ENCODE measurements at places on chromosomes 16 and 17.
A peak's percentile ranks its signal among the peaks of the same experiment; 100 is the strongest.

DNA sequence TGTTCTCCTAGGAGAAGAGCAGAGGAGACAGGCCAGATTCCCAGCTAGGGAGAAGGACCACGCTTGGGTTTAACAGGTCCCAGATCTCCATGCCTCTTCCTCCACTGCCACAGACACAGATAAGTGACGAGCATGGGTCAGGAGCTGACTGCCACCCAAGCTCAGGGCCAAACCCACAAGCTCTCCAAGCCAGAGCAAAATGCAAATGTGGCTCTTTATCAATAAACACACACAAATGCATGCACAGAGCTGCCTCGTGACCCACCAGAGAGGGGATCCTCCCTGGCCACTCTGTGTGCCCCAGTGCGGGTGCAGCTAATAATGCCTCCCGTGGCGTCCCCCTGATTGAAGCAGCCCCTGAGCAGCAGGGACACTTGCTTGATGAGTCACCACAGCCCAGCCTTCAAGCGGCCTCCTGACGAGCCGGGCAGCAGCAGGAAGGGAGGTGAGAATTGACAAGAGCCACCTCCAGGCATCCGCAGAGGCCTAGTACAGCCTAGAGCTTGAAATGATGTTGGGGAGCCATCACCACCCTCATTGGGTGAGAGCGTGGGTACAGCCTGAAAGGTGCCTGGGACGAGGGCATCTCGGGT, 143.9 kb downstream of the CCDC182 start:
- DNase-seq = no peak

DNA sequence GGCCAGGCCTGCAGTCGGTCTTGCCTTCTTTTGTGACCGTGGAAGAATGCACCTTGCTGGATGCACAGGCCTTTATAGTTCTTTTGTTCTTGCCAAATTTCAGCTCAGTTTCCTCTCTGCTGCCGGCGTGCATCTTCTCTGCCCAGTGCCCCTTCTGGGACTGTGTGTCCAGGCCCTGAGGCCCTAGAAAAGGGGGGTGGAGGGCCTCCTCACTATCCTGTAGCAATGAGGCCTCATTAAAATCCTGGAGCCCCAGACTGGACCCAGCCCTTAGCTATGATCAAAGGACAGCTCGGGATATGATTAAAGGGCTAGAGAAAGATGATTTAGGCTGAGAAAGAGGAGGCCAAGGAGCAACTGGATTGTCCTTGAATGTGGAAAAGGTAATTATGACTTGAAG, 229.8 kb downstream of the SEC14L1 start:
- no peak for DNase-seq

- DNase-seq = no peak
Observed at GRCh38 chr17:22310717-22311686, 618.7 kb downstream of the KCNJ18 start.

GRCh38 chr17:77708936-77709335, 249.6 kb upstream of the TNRC6C start:
- DNase-seq = no peak

DNA sequence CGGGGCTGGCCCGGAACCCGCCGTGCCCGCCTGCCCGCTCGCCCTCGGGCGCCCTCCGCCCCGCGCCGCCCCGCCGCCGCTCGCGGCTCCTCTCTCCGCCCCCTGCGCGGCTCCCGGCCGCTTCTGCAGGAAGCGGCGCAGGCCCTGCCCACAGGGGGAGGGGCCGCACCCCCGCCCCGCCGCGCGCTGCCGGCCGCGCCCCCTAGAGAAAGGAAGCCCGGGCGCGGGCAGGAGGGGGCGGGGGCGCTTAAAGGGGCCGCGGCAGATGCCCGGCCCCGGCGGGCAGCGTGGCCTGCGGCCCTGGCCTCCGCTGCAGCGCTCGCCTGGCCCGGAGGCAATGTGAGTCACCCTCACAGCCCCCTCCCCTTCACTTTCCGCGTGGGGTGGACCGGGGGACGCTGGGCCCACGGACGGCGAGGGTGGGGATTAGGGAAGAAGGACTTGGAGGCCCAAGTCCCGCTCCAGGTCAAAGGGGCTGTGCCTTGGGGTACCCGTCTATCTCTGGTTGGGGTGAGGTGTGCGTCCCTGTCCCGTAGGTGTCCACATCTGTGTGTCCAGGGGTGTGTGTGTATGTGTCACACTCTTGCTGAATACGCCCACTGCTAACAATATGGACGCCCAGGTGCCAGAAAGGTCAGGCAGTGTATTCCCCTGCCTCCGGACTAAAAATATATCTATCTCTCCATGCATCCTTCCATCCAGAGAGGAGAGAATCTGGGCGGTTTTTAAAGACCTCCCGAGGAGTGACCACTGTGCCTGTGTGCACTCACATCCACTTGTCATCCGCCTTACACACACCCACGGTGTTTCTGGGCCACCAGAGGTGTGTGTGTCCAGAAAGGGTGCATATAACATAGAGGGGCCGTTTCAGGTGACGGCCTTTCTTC, at the start of gene GIT1:
Gene GIT1 (minus strand): TSS at position 125 of the 887 bp plus-strand sequence. CDS start 270 bp downstream, outside the sequence.
- DNase-seq = peak; percentile 79

GRCh38 chr17:80307994-80308691, 47.5 kb downstream of the RNF213 start:
- no peak for DNase-seq

- no peak for DNase-seq
Observed at GRCh38 chr17:39715375-39716072, 14.8 kb downstream of the MIEN1 start.

- DNase-seq = no peak
Observed at GRCh38 chr16:62254372-62254771, 218.1 kb upstream of the CDH8 start.

GRCh38 chr17:10798332-10798749, 5.6 kb downstream of the TMEM238L start:
- DNase-seq = no peak
